GDM1 (cell line): ENCODE measurements at places on chromosomes 12 and 14.

DNA sequence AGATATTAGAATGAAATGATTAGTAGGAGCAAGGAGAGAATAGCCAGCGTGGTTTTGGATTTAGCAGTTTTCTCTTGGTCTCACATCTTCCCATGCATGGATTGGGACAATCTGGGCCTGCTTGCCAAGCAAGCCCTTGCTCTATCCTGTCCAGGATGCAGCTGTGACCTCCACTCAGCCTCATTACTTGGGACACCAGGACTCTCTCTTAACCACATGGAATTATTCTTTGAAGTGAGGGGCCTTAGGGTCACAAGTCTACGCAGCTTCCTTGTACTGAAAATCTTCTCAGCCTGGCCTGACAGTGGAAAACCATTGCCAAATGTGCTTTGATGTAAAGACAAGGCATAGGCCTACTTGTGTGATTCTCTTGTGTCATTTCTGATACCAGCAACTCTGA lies 28.0 kb upstream of the DCN start:
- no peak for DNase-seq

GRCh38 chr12:10590966-10591365 lies 22.4 kb downstream of the MAGOHB start:
- no peak for DNase-seq

DNA sequence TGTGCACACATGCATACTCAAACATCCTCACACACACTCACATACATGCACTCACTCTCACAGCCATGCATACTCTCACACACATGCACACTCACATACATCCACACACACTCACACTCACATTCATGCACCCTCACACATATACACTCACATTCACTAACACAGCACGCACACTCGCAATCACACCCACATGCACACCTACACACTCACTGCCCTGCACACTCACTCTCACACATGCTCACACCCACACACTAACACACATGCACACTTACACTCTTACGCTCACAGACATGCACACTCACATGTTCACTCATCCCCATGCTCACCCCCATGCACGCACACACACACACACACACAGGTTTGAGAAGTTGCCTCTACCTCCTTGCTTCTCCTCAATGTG lies 63.2 kb upstream of the SFSWAP start:
- DNase-seq = no peak

GRCh38 chr12:46657453-46658411 lies 168.1 kb downstream of the SLC38A4 start:
- DNase-seq = no peak

DNA sequence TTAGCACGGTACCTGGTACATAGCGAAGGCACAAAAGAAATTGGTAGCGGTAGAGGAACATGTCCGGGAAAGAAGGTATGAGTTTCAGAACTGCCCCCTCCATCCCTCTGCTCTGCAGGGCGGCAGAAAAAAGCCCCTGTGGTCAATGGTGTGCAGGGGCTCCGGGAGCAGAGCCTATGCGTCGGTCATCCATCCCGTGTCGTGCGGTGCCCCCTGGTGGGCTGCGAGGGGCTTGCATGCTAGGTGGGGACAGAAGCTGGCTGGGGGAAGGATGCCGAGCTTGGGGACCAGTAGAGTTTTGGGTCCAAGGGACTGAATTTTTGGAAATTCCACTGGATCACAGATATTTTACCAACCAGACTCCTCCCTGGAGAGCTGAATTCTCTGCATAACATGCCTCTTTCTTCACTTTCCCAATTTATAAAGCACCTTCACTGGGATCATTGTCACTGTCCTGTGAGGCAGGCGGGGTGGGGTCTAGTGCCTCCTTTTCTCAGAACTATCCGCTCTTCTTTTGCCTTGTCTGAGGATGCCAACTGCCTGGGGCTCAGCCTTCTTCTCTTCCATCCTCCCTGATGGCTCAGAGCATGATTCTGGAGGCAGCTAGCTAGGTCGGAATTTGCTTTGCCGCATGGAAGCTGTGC lies 148.7 kb downstream of the SMOC1 start:
- no peak for DNase-seq

- DNase-seq = no peak
Measured at GRCh38 chr12:118288174-118288573, 84.5 kb downstream of the TAOK3 start.

- DNase-seq = no peak
Measured at GRCh38 chr12:46506198-46506597, 133.6 kb upstream of the SLC38A2 start.

GRCh38 chr12:12564911-12565310 lies 2.2 kb upstream of the DUSP16 start:
- no peak for DNase-seq

DNA sequence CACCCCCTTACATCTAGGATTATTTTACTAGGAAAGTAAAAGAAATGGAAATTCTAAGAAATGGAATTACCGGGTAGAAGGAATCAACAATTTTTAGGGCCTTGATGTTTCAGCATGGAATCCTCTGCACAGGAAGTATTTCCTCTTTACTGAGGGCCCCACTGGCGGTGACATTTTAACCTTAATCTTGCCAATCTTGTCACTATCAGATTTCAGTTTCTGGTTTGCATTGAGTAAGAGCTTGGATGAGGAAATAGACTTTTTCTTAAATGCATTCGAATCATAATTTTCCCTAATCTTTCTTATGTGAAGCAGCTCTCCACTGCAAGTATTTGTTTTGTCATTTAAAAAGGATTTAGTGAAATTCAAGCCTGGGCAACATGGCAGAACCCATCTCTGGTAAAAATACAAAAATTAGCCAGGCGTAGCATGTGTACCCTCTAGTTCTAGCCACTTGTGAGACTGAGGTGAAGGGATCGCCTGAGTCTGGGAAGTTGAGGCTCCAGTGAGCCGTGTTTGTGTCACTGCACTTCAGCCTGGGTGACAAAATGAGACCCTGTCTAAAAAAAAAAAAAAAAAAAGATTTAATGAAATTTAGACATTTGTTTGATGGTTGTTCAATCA lies 40.7 kb downstream of the TPCN1 start:
- no peak for DNase-seq

GRCh38 chr12:59055204-59055860 lies 135.0 kb upstream of the LRIG3 start:
- no peak for DNase-seq

GRCh38 chr12:108338915-108339657 lies at the start of gene CMKLR1:
Gene CMKLR1, minus strand, starts transcription at chr12:108339311. Its CDS starts 45,720 bp downstream, at chr12:108293591.
- DNase-seq = no peak

GRCh38 chr12:93243689-93244513 lies 133.8 kb upstream of the NUDT4 start:
- no peak for DNase-seq

- DNase-seq = no peak
Measured at GRCh38 chr14:92484132-92484823, 29.3 kb upstream of the RIN3 start.
